B cell (primary cell): ENCODE measurements at places on chromosomes 3 and 15. TPM values are rescaled to one million over a fixed set of nuclear protein-coding genes. Genes with fewer than 3 reads are reported as not detected.

MED12L gene
- 0.30 and 0.58 TPM in 2 replicates for total RNA-seq

NLGN1 gene
- not detected in 2 replicates for total RNA-seq

CCDC50 gene
- total RNA-seq, result 121 and 124 TPM in 2 replicates

HOMER2 gene
- 17.1 and 19.5 TPM in 2 replicates for total RNA-seq

TPRG1 gene
- total RNA-seq, result 0.39 and 0.41 TPM in 2 replicates

LRRN1 gene
- total RNA-seq, result 1.6 and 2.5 TPM in 2 replicates

FOXB1 gene
- total RNA-seq, result not detected in 2 replicates

UBA3 gene
- 89.4 and 99.8 TPM in 2 replicates for total RNA-seq

PLAAT1 gene
- not detected in 2 replicates for total RNA-seq

DZIP3 gene
- 10.5 and 11.1 TPM in 2 replicates for total RNA-seq

CCR3 gene
- total RNA-seq, result not detected in 2 replicates

IGDCC3 gene
- total RNA-seq, result not detected in 2 replicates

LTF gene
- 0.22 TPM in 1 of 2 replicates, not detected in the other for total RNA-seq

STARD9 gene
- 20.8 and 23.1 TPM in 2 replicates for total RNA-seq

MEGF11 gene
- 0.34 TPM in 1 of 2 replicates, not detected in the other for total RNA-seq

ZNF770 gene
- 45.8 and 49.3 TPM in 2 replicates for total RNA-seq

GXYLT2 gene
- total RNA-seq, result not detected in 2 replicates

DUOXA2 gene
- not detected in 2 replicates for total RNA-seq

DNAH12 gene
- 0.17 and 0.39 TPM in 2 replicates for total RNA-seq

IL5RA gene
- total RNA-seq, result 0.75 and 1.0 TPM in 2 replicates

GASK1A gene
- total RNA-seq, result 0.15 TPM in 1 of 2 replicates, not detected in the other

MYO1E gene
- 100.0 and 111 TPM in 2 replicates for total RNA-seq

A4GNT gene
- not detected in 2 replicates for total RNA-seq

TMEM212 gene
- not detected in 2 replicates for total RNA-seq

ITIH1 gene
- 0.53 TPM in 1 of 2 replicates, not detected in the other for total RNA-seq

FANCD2OS gene
- total RNA-seq, result not detected in 2 replicates

CHDH gene
- total RNA-seq, result 0.27 and 0.37 TPM in 2 replicates

CSPG5 gene
- 0.68 and 0.99 TPM in 2 replicates for total RNA-seq
